H4 (cell line): ENCODE measurements at places on chromosomes 6 and 20. TPM values are rescaled to one million over a fixed set of nuclear protein-coding genes. Genes with fewer than 3 reads are reported as not detected.

The IRF4 gene
- total RNA-seq: not detected in 2 replicates

The THBD gene
- 0.04 and 0.33 TPM in 2 replicates for total RNA-seq

The SLC22A7 gene
- not detected in 2 replicates for total RNA-seq

DNA sequence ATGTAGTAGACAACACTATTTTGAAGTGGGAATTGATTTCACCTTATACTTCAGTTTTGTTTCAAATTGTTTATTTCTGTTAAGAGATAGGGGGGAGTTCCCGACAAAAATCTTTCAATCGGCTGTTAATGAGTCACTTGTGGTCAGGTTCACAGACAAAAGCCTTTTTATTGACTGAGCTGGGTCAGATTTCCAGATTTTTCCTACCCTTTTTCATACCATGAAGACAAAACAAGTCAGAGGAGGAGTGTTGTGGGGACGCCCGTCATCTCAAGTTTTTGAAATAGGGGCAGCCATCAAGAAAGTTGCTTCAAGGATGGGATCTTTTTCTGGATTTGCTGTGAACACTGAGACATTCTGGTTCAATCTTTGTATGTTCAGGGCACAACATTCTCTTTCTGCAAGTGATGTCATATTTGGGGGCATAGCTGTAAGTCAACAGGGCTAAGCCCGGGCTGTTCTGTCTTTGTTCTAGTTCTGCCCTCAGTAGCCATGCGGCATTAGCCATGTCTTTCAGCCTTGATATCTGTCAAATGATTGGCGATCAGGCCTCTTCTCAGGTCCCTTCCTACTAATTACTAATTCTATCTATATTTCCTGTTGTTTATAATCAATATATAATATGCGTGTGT is 496.0 kb upstream of the MARCKS start:
- peak; percentile 79 for DNase-seq

GRCh38 chr6:18360188-18360587 is 27.0 kb upstream of the RNF144B start:
- no peak for DNase-seq

GRCh38 chr6:137982418-137983189 is 115.5 kb downstream of the TNFAIP3 start:
- no peak for DNase-seq
